Activated naive CD8-positive, alpha-beta T cell treated with anti-CD3 and anti-CD28 coated beads for 36 hours (primary cell): ENCODE measurements at places on chromosomes 7 and 10. TPM values are rescaled to one million over a fixed set of nuclear protein-coding genes. Genes with fewer than 3 reads are reported as not detected.

GRCh38 chr10:103709341-103709920 lies 145.9 kb downstream of the SH3PXD2A start:
- no peak for DNase-seq

DNA sequence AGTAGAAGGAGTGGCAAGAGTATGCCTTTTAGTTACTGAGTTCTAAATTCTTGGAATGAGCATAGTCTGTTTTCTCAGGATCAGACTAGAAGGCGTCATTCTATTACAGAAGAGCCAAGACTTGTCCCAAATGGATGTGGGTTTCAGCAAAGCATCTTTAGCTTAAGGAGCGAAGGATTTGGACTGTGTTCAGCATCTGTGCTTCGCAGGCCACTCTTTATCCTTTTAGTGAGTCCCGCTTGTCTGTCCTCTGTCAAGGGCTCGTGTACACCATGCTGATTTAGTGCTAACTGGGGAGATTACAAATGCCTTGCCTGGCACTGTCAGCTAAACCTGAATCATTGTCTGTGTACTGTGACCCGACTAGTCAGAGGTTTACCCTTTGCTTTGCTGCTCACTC lies 465.7 kb downstream of the AUTS2 start:
- no peak for DNase-seq

DNA sequence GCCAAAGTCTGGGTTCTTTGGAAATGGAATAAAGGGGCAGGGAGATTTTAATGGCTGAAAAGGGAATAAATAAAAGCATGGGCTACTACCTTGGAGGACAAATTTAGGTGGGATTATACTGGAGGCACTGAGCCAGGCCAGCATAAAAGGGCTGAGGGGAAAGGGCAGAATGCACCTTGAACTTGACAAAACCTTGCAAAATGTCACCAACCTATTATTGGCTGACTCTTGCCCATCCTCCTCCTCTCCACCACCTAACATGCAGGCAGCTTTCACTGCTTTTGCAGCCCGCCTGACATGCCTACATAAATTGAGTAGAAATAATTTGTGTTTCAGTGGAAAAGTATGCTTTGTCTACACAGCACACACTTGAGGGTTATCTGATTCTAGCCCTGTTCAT lies 65.3 kb upstream of the ABLIM1 start:
- DNase-seq, result no peak

DNA sequence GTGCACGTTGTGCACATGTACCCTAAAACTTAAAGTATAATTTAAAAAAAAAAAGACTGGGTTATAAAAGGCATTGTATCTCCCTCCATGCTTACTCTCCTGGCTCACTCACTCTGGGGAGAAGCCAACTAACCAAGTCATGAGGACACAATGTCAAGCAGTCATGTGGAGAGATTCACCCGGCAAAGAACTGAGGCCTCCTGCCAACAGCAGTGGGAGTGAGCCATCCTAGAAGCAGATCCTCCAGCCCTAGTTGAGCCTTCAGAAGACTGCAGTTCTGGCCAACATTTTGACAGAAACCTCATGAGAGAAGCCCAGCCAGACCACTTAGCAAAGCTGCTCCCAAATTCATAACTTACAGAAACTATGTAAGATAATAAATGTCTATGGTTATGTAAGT lies 521.7 kb upstream of the FZD8 start:
- DNase-seq, result no peak

- no peak for DNase-seq
Measured at GRCh38 chr7:31890766-31891165, 179.4 kb downstream of the PDE1C start.

DNA sequence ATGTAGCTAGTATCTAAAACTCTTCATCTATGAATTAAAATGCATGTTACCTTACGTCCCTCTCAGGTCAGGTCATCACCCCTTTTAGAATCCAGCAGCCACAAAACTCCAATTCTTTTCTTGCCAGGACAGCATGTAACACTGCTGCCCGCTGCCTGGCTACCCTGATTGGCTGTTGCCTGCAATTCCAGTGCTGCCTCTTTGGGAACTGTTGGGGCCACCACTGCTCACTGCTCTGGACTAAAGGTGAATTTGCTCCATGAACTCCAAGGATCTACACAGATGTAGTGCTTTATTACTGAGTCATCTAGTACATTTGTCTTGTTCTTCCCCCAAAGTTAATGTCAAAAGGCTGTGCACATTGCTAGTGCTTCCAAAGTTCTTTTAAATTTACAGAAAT lies 40.4 kb downstream of the SCIN start:
- no peak for DNase-seq

DNA sequence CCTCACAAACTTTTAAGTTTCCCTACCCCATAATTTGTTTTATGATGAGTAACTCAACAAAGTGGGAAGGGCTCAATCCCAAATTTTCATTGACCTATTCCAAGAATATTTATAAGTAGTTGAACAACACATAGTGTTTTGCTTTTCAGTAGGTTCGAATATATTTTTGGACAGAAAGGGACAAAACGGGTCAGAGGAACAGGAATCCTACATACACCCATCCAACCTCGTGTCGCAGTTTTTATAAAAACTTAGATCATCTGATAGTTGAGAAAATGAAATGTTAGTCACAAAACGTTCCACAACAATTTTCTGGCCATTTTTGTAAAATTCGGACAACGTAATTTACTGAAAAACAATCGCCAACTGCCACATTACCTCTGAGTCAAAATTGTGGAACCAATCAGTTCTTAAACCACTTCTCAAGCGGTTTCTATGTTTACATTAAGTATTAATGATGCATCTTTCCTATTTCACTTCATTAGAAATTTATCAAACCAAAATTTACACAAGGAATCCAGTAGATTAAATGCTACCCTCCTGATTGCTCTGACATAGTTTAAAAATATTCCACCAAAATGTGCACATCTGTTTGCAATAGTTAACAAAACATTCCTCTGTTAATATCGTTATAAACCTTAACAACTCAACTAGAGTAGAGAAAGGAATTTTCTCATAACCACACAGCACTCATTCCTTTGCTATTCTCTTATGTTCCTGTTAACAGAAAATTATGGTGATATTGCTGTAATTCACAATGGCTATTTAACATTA lies 6.3 kb downstream of the WNT16 start:
- no peak for DNase-seq

GRCh38 chr10:133372507-133372906 lies 647 bp downstream of the ECHS1 start:
- no peak for DNase-seq

- no peak for DNase-seq
Measured at GRCh38 chr10:101774589-101775272, 1.2 kb downstream of the FGF8 start.

DNA sequence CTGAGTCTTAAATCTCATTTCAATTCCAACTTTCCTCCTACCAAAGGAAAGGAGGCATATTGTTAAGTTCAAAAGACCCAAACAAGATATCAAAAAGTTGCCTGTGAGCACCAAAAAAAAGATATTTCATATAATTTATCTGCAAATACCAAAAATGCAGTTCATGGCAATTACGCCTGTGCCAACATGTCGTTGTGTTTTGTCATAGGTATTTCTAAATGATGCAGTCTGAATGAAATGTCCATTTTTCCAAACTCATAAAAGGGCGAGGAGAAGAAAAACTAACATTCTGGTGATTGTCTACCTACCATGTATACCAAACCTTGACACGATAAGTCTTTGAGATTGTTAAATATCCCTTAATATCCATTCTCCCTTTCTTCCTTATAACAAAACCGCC lies 109.8 kb downstream of the SGMS1 start:
- no peak for DNase-seq

- DNase-seq, result no peak
Measured at GRCh38 chr7:8639668-8640067, 206.3 kb downstream of the NXPH1 start.

DNA sequence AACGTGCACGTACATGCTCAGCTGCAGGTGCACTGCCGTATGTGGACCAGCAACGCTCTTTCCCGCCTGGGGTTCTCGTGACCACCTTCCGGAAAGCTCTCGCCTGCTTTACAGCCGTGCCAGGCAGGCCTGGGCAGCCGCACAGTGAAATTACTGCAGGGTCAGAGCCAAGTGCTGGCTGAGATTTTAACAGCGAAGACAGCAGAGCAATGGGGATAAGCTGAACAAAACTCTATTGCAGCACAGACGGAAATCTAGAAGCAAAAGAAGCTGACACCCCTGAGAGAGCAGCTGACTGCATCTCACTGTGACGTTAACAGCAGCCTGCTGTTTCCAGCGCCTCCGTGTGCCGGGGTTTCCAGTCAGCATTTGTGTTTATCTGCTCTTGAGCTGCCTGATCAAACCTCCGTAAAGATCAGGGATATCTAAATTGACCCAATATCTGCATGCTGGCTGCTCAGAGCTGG lies 179.0 kb downstream of the DIP2C start:
- no peak for DNase-seq

GRCh38 chr10:63765126-63765525 lies 243.9 kb downstream of the REEP3 start:
- no peak for DNase-seq

DNA sequence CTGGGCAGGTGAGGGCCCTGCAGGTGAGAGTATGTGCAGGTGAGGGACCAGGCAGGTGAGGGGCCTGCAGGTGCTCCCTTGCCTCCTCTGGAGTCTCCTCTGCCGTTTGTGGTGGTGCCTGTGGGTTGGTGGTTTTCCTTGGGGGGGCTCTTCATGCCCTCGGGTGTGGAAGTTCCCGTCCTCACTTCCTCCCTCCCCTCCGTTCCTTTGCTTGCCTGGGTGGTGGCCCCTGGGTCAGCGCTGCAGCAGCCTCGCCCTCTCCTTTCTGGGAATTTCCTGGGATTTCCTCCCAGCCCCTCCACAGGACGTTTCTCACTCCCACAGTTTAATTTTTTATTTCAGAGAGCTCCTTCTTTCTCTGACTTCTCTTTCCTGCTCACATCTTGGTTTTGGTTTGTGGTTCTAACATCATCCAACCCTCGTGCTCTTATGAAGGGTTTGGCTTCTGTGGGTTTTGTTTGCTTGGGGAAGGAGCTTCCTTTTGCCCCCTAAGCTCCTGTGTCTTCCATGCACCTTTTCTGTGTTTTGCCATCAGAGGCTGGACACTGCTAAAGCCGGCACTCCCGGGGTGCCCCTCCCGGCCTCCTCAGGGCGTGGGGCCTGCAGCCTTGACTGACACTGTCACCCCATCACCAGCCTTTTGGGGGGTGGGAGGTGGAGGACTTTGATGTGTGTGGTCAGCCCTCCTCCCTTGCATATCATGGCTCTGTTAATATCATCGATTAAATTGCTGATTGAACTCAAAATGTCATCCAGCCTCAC lies 29.2 kb upstream of the ADGRA1 start:
- peak; percentile 13 for DNase-seq

GRCh38 chr7:24548390-24548789 lies 24.9 kb upstream of the PALS2 start:
- no peak for DNase-seq

Gene GRID2IP
- not detected for total RNA-seq

Gene CDH23
- 1.4 TPM for total RNA-seq

Gene FANK1
- total RNA-seq, result 1.1 TPM

Gene SVOPL
- total RNA-seq, result 0.70 TPM

Gene SLC26A5
- total RNA-seq, result not detected

Gene CRPPA
- total RNA-seq, result 1.7 TPM

Gene TFR2
- total RNA-seq, result 10.9 TPM
